Activated CD8-positive, alpha-beta memory T cell treated with anti-CD3 and anti-CD28 coated beads for 1 hour (primary cell): ENCODE measurements at places on chromosomes 7 and 10.

DNA sequence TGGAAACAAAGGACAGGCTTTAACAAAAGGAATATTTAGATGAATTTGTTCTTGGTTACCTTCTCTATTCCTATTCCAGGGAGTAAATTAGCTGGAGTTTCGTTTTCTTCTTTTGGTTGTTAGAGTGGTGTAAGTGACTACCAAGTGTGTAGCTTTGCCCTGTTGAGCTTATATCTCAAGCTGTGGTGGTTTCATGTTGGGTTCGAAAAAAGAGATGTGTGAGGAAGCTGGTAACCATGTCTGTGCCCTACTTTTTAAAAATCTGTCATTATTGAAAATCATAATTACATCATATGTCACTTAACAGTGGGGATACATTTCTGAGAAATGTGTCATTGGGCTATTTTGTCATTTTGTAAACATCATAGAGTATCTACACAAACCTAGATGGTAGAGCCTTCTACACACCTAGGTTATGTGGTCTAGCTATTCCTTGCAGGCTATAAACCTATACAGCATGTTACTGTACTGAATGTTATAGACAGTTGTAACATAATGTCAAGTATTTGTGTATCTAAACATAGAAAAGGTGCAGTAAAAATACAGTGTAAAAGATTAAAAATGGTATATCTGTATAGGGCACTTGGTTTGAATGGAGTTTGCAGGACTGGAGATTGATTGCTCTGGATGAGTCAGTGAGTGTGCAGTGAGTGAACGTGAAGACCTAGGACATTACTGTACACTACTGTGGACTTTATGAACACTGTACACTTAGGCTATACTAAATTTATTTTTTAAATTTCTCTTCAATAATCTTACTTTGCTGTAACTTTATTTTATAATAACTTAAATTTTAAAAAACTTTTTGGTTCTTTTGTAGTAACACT lies 90.4 kb downstream of the SEPTIN7 start:
- DNase-seq: no peak

DNA sequence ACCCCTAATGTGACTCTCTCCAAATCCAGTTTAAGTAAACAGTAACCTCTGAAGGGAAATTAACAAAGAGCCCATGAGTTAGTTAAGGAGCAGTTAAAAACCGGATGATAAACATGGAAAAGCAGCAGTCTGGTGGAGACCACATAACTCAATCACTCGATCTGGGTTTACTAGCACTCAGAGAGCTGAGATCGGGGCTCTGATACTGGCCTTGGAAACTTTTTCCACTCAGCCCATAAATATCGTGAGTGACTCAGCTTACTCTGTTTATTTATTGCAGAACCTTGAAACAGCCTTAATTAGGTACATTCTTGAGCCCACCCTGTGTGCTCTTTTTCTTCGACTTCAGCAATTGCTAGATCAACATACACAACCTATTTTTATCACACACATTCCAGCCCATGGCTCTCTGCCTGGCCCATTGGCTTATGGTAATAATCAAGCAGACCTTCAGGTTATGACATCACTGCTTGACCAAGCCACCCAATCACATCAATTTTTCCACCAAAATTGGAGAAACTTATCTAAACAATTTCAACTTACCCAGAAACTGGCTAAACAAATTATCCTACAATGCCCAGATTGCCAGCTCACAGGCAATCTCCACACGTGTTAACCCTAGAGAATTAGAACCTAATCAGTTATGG lies 82.2 kb upstream of the GPR22 start:
- no peak for DNase-seq

DNA sequence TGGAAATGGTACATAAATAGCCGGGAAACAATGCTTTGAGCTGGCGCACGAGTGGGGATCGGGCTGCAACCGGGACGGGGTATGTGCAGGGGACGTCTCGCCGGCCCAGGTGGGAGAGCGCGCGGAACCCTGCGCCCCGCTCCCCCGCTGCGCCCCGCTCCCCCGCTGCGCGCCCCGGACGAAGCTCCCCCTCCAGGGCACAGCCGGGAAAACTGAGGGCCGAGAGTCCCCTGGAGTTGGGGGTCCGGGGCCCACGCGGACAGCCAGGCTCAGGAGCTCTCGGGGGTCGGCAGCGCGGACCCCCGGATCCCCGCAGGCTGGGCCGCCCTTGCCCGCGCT lies 514 bp downstream of the RADIL start:
- no peak for DNase-seq

- no peak for DNase-seq
Observed at GRCh38 chr10:94310369-94310768, 52.4 kb downstream of the NOC3L start.

- DNase-seq: no peak
Observed at GRCh38 chr7:74183653-74184450, 9.7 kb downstream of the EIF4H start.

- no peak for DNase-seq
Observed at GRCh38 chr10:114043532-114044246, at the start of gene ADRB1. TSS of gene ADRB1 (plus strand) at chr10:114043866. CDS start at chr10:114044133, 267 bp downstream.

- DNase-seq: no peak
Observed at GRCh38 chr7:38502289-38502688, 128.9 kb downstream of the AMPH start.

DNA sequence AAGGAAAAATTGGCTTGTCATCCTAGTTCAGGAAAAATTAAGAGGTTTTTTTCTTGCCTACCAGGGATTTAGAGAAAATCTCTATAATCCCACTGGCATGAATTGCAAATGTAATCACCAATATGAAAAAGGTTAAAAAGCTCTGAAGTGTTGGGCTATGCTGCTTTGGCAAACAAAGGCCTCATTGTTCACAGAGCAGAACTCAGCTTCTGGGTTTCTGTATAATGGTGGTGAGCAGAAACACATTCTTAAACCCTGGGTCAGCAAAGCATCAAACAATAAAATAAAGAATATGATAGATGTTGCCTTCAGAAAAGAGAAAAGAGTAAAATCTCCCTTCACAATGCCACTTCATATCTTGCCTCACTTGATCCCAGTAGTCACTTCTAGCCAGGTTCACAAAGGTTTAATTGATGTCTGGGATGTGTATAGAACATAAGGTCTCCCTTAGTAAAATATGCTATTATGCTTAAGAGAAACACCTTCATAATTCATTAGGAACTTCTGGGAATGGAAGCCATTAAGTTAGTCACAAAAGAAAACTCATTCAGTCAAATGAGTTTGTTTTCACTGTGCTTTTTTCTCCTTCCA lies 1255.5 kb upstream of the PHF14 start:
- no peak for DNase-seq

- DNase-seq: no peak
Observed at GRCh38 chr7:44433255-44434022, 57.0 kb downstream of the NUDCD3 start.
